ENCODE measurements at places on chromosomes 16 and 17. TPM values are rescaled to one million over a fixed set of nuclear protein-coding genes. Genes with fewer than 3 reads are reported as not detected.

The CRYBA1 gene
- total RNA-seq = not detected

The SEPTIN12 gene
- total RNA-seq = not detected

The SMIM5 gene
- 0.27 TPM for total RNA-seq

The ASGR2 gene
- not detected for total RNA-seq

The KRTAP9-7 gene
- not detected for total RNA-seq

The MFAP4 gene
- total RNA-seq = 2.7 TPM

The RBFOX1 gene
- 27.6 TPM for total RNA-seq

The CACNG5 gene
- total RNA-seq = 14.7 TPM

DNA sequence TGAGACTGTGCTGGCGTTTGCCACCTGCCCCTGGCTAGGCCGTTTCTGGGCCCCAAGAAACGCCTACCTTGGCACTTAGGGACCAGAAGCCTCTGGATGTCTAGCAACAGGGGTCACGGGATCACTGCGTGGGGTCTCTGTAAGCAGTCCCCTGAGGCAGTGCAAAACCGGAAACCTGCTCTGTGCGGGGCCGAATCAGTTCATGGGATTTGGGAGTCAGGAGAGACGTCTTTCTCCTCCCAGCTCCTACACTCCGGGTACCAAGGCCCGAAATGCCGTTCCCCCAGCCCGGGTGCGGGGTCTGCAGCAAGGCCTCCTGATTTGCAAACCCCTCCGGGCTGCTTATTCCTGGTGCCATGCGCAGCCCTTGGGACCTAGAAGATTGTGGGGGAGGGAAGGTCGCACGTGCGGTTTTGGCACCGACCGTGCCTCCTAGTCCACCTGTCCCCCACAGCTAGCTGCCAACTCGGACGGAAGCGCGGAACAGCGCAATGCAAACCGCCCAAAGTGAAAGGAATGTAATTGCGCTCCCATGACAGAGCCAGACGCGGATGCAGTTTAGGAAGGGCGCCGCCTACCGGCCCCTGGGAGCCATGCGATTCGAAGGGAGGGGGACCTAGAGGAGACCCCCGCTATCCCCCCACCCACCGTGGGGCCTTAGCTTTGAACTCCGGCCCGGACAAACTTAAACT lies 6.5 kb downstream of the IRX5 start:
- DNase-seq = no peak

DNA sequence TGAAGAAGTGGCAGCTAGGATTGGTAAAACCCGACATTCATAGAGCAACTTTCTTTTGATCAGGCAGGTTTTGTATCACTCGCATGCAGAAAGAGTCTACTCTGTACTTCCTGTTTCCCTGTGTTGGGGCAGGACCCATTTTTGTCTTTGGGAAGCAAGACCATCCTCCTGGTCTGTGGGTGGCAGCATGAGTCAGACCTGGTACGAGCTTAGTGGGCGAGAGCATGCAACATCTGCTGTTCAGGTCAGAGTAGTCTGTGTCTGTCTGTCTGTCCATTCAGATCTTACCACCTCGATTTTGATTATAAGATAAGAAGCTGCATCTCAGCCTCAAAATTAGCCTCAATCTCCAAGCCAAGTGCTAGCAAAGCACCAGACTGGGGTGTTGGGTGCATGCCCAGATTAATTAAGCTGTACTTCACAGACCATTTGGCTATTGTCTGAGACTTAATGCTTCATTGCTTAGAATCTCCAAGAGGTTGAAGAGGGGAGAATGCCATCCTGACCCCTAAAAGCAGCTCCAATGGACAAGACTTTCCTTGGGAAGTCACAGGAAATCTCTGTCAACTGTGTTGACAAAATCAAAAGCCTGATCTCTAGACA lies 110.9 kb downstream of the XYLT1 start:
- DNase-seq = no peak

DNA sequence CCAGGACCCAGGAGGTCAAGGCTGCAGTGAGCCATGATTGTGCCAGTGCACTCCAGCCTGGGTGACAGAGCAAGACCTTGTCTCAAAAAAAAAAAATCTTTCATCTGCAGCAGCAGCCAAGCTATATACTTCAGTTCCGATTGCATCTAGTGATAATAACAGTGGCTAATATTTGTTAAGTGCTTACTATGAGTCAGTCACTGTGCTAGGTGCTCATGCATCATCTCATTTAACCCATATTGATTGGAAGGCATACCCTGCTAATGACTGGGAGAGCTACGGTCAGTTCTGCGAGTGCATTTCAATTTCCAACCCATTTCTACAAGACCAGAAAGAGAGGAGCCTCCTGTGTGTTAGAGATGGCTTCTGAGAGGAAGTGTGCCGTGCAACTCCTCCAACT lies 7.7 kb upstream of the TUBG2 start:
- no peak for DNase-seq

- DNase-seq = no peak
Measured at GRCh38 chr17:49495842-49496182, 719 bp downstream of the NGFR start.

GRCh38 chr16:56436258-56436657 lies 10.9 kb upstream of the AMFR start:
- no peak for DNase-seq

DNA sequence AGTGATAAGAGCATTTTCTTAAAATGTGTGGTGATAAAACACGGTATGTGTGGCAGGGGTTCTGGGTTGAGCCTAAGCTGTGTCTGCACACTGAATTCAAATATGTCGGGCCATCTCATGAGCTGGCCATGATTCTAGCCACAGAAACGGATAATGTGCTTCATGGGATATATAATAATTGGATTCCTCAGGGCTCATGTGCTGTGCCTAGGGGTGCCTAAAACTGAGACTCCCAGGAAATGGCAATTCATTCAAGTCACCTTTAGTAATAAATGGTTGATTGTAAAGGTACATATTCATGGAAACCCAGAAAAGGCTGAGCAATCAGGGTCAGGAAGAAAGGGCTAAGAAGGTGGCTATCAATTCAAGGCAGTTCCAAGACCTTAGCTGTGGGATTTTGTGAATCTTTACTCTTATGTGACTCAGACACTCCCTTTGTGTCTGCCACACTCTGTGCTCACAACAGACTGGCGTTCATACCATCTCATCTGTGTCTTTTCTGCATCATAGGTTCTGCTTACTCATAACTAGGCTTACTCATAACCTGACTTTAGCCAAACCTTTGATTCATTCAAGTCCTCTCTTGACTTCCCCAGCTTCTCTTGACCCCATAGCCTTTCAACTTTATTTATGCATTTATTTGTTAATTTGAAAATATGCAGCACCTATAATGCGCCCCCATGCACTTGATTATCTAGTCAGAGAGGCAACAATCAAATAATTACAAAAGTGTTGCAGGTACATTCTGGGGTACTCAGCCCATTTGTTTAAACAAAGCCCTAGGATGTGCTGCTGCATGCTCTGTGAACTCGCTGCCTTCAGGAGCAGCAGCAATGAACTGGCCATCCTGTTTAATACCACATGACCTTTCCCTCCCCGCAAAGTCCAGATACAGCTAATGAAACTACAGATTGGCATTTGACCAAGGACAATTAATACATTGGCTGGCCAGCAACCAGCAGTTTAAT lies 28.4 kb upstream of the MED13 start:
- DNase-seq = no peak

DNA sequence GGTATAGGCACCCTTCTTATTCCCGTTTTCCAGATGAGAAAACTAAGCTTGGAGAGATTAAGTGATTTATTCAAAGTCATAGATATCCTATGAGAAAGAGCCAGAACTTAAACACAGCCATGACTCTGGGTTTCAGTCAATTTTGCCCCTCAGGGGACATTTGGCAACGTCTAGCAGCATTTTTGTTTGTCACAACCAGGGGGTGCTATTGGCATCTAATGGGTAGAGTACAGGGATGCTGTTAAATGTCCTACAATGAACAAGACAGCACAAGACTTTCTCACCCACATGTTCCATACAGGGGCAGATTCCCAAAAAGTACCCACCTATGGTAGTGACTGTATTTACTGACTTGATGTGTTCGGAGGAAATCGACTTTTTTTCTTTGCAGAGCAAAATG lies 4.8 kb upstream of the SHISA9 start:
- no peak for DNase-seq

GRCh38 chr16:65463652-65464260 lies 341.9 kb upstream of the CDH11 start:
- DNase-seq = no peak

DNA sequence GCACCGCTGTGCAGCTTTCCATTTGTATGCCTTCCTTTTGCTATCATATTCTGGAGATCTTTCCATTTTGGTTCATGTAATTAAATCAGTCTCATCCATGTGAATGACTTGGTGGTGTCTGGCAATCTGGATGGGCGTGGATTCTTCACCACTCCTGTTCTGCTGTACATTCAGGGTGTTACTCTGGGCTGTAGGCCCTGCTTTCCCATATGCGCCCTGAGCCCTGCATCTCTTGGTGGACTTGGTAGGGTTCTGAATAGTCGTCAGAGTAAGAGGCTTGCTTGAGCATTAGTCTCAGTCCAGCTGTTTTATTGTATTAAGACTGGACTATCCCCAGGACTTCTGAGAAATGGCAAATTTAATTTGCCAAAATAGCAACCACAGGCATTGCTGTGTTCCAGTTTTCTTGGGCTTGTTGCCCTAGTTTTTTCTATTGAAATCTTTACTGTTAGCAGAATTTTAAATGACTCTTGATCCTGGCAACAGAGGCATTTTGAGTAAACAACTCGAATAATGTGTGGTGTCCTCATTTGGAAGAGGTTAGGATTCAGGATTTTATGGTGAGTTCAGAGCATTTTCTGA lies 14.9 kb downstream of the BANP start:
- DNase-seq = no peak

DNA sequence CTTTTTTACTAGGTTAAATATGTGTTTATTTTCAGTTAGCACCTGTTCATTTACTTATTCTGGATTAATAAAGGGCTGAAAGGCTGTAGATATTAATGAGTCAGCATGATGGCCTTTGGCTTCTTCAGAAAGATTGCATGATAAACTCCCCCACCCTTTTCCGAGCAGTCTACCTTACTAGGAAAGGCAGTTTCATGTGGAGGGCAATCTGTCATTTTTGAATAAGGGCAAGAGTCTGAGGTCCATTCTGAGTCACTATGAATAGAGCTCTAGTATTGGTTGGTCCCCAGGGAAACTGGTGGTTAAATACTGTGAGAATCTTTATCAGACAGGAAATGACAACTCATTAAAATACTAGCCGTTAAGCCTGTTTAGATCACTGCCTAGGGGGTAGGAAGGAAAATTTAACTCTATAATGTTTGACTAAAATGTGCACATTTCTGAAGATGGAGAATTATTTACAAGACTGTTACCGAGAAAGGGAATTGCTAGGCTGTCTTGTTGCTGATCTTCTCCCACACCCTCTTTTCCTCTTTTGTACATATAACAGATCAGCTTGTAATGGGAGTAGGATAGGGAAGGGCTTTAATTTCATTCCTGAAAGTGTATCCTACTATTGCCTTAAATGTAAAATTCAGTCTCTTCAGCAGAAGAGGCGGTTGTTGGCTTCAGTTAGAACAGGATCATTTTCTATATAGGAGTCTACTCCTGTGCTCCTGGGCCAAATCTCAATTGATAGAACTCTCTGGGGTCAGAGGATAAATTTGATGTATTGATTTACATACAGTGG lies 63.3 kb downstream of the TUBD1 start:
- DNase-seq = peak; percentile 21

GRCh38 chr16:31402687-31403086 lies 9.6 kb downstream of the ITGAD start:
- no peak for DNase-seq

- DNase-seq = no peak
Measured at GRCh38 chr16:28925386-28926228, 569 bp upstream of the RABEP2 start.

DNA sequence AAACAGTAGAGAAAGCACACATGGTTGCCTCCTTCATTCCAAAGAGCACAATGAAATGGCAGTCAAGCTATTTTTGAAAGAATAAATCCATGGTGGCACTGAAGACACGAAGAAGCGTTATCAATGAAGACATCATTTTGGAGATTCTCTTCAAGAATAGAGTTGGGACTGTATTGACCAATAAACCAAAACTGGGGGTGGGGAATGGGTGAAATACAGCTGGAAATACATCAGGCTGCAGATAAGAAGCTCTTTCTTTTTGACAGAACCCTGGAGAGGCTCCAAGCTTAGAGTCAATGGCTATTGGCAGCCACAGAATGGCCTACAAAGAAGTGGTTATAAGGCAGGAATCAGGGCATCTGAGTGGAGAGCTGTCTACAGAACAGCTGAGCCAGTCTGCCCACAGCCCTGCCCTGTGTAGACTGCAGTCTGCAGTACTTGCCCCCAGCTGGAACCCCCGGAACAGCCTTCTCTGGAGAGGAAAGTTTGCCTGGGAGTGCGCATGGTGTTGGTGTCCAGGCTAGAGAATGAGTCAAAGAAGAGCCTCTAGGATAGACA lies 100.4 kb downstream of the STX8 start:
- DNase-seq = no peak

GRCh38 chr16:3594316-3595109 lies 16.9 kb downstream of the SLX4 start:
- DNase-seq = no peak

DNA sequence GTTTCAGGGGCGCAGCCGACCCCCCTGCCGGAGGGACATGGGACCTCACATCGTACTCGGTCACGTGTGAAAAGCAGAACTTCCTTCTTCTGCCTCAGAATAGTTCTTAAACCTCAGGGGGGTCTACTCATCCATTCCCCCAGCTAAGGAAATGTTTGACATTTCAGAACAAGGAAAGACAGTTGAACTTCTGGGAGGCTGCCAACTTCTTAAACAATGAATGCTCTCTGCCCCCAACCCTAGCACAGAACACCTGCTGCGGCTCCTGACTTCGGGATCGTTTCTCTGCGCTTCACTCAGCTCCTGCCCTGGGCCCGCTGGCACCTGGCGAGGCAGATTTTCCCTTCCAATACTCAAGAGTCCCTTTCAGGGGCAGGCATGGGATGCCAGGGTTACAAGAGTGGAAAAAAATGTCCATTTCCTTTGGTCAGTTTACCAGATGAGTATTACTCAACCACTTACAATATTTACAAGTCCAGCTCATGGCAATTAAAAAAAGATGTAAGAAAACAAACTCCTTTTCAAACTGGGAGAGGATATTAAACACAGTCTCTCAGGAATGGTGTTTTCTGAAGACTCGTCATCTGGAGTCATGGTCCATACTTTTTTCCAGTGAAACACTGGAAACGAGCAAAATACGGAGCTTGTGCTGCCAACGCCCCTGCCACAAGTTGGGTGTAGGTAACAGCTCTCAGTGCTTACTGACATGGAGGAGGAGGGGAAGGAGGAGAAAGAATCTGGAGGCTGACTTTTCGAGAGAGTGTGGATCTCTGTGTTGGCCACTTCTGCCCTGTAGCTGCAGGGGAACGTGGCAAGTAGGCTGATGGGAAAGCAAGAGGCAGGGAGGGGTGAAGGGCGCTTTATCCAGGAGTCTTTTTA lies 235.7 kb downstream of the NTN1 start:
- DNase-seq = no peak

DNA sequence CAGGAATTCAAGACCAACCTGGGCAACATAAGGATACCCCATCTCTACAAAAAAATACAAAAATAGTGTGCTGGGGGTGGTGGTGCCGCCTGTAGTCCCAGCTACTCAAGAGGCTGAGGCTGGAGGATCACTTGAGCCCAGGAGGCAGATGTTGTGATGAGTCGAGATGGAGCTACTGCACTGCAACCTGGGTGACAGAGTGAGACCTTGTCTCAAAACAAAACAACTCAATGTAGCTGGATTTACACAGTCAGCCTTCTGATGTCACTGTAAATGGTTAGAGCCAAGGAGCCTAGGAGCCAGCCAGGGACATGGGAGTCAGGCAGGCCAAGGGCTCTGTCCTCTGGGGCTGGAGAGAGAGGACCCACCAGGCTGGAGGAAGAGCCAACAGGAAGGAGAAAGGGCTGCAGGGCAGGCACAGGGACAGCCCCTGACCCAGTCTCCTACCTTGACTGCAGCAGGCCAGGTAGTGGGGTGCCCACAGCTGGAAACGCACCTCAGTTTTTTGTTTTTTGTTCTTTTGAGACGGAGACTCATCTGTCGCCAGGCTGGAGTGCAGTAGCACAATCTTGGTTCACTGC lies 8.4 kb downstream of the CDIPT start:
- DNase-seq = no peak
